Stimulated activated CD8-positive, alpha-beta memory T cell treated with anti-CD3 and anti-CD28 coated beads, Interleukin-4, amount 100 ng/mL, for 4 hours (primary cell): ENCODE measurements at places on chromosomes 5 and 9.

GRCh38 chr9:76162086-76162730 is 232.0 kb downstream of the RFK start:
- DNase-seq, result no peak

DNA sequence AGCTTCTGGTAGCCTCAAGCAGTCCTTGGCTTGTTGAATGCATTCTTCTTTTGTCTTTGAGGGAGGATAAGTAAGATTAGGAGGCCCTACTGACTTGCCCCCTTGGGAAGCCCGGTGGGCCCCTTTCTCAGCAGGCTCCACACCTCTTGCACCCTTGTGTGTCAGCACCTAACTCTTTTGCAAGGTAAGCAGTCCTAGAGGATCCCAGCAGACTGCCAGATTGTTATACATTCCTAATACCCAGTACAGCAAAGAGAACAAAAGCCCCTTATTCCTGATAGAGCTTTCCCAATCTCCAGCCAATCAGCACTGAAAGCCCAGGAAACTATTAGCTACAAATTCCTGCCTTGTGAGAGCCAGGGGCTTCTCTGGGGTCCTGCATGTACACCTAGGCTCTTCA is 152.8 kb downstream of the RAB3C start:
- no peak for DNase-seq

- no peak for DNase-seq
Observed at GRCh38 chr9:18786911-18787650, 245.9 kb downstream of the SAXO1 start.

DNA sequence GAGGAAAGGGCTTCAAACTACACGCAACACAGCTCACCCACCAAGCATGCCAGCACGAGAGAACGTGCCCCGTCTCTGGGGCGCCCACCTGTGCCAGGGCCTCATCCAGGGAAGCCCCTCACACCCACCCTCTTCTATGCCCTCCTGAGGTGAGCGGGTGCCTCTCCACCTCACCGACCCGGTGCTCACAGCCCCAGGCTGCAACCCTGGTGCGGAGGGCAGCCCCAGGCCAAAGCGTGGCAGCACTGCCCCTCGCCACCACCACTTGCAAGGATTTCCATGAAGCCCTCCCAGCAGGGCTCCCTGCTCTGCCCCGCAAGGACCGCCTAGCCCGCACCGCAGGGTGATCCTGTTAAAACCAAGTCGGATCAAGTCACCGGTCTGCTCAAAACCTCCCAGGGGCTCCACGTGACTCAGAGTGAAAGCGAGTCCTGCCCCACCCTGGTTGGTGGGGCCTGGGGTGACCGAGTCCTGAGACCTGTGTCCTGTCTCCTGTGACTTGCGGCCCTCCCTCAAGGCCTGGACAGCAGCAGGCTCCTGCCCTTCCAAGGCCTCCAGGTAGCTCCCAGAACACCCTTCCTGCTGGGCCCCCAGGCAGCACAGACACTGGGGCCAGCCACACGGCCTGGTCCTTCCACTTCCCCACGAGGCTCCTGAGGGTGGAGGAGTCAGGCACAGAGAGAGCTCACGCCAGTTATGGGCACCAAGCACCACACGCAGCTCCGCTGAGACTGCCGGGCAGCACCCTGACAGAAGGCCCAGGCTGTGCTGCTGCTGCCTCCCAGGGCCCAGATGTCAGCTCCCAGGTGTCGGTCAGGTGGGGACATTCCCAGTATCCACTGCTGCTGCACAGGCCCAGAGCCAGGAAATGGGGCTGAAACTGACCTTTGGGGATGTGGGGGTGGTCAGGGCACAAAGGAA is 12.7 kb downstream of the BRD3 start:
- no peak for DNase-seq

DNA sequence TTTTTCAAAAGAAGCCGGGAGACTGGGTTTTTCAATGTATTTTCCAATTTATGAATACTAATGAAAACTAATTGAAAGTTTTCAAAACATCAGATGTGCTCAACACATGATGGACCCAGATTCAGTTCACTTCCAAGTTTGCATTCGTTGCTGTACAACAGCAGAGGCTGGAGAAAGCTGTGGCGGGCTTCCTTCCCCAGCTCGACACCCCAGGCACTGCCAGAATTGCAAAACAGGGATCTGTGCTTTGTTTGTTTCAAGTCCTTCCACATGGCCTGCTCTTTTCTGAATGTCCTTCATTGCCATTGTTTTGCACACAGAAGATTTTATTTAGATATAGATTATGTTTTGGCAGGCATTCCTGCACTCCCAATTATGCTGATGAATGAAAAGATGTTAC is 30.3 kb upstream of the INSYN2B start:
- DNase-seq, result no peak

- no peak for DNase-seq
Observed at GRCh38 chr9:13163287-13163686, 116.2 kb downstream of the MPDZ start.

DNA sequence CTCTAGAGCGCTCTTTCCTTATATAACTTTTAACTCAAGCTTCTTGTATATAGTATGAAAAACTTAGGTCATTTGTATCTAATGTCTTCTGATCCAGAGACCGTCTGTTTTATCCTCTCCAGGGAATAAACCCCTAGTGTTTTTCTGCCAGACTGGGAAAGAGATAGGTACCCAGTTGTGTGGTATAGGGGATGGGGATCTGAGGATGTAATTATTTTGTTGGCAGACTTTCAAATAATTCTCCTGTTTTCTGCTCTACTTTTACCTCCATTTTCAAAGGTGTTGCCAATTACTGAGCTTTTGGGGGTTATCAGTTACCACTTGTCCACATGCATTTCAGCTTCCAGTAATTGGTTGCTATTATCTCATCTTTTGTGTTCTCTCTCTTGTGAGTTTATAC is 17.9 kb downstream of the CCDC171 start:
- no peak for DNase-seq

DNA sequence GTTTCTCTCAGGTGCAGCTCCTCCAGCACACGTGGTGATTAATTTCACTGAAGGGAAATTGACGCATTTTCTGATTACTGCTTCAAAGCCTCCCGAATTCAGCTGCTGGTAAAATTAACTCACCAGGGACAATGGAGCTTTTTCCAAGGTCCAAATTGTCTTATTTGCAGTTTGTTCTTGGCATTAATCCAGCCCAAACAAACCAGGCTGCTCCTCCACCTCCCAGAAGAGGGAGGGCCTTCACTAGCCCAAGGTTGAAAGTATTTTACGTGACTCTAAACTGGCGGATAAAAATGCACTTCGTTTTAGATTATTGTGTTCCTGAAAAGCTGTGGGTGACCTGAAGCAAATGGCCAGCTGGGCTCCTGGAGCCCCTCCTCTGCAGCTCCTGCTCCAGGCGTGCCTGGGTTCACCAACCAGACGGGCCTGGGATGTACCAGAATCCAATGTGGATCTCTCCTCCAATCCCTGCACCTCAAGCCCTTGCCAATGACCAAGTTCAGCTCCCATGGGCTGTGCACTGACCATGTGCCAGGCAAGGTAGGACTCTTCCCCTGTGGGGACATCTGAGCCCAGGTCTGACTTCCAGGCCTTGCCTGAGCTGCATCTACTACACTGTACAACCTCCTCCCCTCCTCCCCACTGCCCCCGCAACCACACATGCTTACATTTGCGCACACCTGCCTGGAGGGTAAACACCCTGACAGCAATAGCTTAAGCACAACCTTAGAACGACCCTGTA is 193.4 kb downstream of the CDK5RAP2 start:
- DNase-seq, result no peak

DNA sequence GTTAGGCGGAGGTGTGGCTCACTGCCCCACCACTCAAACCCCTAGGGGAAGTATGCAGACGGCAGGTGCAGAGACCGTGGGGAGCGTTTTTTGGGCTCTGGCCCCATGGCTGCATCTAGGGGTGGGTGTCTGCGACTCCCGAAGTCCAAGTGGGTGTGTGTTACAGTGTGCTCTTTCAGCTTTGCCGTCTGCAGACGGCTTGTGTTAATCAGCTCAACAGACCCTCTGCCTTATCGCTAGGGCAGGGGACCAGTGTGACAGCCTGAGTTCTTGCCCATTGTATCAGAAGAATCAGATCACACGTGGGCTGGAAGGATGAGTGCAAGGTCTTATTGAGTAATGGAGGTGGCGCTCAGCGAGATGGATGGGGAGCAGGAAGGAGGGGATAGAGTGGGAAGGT is 162.8 kb downstream of the ENC1 start:
- DNase-seq, result no peak
